ENCODE measurements at places on chromosomes 11 and 22.

DNA sequence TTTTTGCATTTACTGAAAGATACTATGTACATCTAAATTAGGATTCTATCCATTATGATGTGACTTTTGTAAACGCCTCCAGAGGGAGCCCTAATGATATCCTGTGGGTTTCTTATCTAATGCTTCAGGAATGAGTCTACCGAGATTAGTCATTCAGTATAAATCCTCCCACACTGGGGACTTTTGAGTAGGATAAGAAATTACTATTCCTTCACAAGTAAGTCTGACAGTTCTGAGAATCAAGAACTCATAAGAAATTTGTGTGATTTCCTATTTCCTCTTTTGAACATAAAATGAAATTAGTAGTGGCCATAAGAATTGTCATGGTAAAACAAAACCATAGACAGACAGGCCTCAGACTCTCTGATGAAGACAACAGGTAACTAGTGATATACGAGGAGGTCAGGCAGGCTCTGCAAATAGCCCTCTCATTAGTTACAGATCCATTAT is 10.0 kb upstream of the OR5M1 start:
- peak; percentile 59 for DNase-seq

DNA sequence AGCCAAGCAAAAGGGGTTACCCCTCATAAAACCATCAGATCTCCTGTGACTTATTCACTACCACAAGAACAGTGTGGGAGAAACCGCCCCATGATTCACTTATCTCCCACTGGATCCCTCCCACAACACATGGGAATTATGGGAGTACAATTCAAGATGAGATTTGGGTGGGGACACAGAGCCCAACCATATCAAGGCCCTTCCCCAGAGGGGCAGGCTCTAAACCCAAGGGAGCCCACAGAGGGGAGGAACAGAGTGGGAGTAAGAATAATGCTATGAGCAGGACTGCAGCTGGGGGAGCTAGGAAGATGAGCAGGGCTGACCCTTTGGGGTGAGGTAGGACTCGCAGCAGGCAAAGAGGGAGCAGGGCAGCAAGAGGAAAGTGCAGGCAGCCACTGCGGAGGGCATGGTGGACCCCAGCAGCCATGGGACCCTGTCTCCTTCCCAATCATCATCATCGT is 59.3 kb downstream of the CD82 start:
- no peak for DNase-seq

GRCh38 chr22:20779014-20779817 is 5.3 kb downstream of the SERPIND1 start:
- DNase-seq = no peak

DNA sequence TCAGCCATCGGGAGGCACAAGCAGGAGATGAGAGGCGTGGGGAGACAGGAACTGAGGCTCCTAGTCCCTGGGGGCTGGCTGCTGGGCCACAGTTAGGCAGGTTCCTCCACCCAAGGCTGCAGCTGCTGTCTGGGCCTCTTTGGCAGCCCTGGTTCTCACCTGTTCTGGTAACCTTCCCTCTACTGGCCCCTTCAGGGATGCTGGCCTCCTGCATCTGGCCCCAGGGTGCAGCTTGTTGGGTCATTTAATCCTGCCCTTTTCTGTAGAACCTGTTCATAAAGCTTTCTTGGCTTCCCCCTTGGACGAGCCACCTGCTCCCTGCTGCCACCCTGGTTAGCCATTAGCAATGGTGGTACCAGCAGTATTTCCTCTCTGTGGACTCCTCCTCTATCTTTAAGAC is 5.5 kb downstream of the USH1C start:
- DNase-seq = no peak

GRCh38 chr11:34303028-34303570 is 54.7 kb downstream of the ABTB2 start:
- DNase-seq = no peak

- DNase-seq = no peak
Measured at GRCh38 chr11:3732671-3733436, 61.7 kb upstream of the CHRNA10 start.

DNA sequence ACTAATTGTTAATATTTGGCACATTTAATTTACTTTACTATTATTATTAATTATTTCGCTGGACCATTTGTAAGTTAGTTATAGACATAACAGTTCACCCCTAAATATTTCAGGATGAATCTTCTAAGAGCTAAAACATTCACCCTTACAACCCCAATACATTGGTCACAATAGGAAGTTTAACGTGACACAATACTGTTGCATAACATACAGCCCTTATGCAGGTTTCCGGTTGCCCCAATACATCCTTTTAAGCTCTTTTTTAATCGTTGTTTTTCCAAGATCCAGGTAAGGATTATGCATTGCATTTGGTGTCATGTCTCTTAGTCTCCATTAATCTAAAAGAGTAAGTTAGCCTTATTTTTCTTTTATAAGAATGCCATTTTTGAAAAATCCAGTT is 71.2 kb downstream of the HSD17B12 start:
- DNase-seq = no peak

DNA sequence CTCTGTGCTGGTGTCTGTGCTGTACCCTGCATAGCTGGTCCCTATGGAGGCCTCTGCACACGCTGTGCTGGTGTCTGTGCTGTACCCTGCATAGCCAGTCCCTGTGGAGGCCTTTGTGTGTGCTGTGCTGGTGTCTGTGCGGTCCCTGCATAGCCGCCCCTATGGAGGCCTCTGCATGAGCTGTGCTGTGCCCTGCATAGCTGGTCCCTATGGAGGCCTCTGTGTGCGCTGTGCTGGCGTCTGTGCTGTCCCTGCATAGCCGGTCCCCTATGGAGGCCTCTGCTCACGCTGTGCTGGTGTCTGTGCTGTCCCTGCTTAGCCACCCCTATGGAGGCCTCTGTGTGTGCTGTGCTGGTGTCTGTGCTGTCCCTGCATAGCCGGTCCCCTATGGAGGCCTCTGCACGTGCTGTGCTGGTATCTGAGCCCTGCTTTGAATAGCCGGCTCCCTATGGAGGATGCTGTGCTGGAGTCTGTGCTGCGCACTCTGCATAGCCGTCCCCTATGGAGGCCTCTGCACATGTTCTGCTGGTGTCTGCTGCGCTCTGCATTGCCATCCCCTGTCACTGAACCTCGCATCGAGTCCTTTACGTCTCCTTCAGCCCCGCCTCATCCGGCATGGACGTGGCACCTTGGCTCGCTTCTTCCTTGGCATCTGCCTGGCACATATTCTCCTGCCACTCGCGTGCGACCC is 6.2 kb downstream of the NADSYN1 start:
- no peak for DNase-seq

GRCh38 chr22:23938328-23939016 is 22.5 kb downstream of the GSTT2B start:
- no peak for DNase-seq

DNA sequence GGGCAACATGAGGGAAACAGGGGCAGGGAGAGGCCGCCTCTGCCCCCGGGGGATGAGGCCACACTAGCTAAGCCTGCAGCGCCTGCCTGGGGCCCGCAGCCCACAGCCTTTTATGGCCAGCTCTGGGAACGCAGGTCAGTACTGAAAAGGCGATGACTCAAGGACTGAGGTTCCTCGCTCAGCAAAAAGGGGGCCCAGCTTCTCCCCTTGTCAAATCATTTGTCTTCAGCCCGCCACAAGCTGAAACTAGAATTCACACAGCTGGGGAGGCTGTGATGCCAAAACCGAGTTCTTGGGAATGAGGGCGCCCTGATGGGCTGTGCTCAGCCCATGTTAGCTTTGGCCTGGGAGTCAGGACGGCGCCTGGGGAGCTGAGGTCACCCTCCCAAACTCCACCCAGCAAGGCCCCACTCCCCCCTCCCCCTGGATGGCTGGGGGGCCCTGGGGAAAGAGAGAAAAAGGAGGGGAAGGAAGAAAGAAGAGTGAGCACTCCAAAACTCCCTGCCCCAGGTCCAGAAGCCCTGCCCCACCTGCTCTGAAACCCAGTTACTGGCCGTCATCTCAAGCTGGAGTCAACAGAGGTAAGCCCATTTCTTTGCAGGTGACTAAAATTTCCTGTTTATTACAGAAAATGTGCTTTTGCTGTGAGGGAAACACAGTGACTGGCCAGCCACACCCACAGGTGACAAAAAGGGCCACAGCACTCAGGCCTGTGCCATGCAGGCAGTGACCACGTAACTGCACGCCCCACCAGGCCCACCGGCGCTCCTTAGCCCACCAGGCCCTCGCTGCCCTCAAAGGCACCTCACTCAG is 13.7 kb downstream of the EHD1 start:
- no peak for DNase-seq

DNA sequence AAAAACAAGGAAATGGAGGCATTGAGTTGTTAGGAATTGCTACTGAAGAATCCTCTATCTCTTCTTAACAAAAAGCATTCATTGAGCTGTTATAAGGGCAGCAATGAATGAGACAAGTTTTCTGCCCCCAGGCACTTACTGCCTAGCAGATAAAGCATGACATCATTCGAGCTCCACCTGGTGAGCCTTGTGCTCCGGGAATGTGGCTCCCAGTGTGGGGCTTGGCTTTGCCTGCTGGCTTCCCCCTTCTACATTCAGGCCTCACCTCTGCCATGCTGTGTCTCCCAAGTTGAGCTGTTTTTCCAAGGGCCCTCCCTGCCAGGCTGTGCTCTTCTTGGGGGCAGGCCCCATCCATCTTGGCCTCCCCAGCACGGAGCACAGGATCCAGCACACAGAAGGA is 56.9 kb upstream of the EIF3D start:
- no peak for DNase-seq

- no peak for DNase-seq
Measured at GRCh38 chr11:124886978-124887666, 10.5 kb downstream of the ROBO4 start.

DNA sequence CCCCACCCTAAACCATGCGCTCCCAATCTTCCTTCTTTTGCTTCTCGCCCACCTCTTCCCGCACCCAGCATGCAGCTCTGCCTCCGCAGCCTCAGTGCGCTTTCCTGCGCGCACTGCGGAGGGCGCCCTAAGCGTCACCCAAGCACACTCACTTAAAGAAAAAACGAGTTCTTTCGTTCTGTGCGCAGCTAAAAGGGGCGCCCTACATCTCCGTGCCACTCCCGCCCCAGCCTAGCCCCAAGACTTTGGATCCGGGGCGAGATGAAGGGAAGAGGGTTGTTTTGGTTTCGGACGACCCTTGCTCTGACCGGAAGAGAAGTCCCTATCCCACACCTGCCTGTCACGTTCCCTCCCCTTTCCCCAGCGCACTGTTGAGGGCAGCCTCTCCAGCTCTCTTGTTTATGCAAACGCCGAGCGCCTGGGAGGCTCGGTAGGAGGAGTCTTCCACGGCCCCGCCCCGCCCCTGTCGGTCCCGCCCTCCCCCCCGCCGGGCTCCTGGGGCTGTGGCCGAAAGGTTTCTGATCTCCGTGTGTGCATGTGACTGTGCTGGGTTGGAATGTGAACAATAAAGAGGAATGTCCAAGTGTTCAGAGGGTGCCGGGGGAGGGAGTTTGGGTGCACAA is 5.3 kb downstream of the VSIG2 start:
- no peak for DNase-seq

DNA sequence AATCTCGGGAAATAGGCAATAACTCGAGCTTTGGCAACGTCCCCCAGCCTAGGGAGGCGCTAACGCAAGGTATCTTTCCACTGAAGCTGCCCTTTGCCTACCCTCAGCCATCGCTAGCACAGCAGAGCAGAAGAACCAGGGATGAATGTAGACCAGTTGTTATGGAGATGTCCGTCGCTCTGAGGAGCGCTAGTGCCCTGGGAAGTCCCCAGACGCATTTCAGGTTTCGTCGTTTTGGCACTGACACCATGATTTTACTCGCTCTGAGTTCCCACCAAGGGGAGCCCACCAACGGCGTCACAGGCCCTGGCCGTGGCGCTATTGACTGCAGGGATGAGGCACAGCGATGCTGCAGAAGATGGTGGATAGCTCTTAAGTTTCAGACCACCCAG is 22.7 kb upstream of the BDNF start:
- no peak for DNase-seq
